ENCODE measurements at places on chromosomes 7 and 10. TPM values are rescaled to one million over a fixed set of nuclear protein-coding genes. Genes with fewer than 3 reads are reported as not detected.
A peak's percentile ranks its signal among the peaks of the same experiment; 100 is the strongest.

- DNase-seq: no peak
Observed at GRCh38 chr10:119441151-119441821, 101.2 kb downstream of the RGS10 start.

Gene CNNM1
- total RNA-seq: not detected

GRCh38 chr10:93376372-93377293 lies 105.5 kb downstream of the MYOF start:
- peak; percentile 85 for DNase-seq

DNA sequence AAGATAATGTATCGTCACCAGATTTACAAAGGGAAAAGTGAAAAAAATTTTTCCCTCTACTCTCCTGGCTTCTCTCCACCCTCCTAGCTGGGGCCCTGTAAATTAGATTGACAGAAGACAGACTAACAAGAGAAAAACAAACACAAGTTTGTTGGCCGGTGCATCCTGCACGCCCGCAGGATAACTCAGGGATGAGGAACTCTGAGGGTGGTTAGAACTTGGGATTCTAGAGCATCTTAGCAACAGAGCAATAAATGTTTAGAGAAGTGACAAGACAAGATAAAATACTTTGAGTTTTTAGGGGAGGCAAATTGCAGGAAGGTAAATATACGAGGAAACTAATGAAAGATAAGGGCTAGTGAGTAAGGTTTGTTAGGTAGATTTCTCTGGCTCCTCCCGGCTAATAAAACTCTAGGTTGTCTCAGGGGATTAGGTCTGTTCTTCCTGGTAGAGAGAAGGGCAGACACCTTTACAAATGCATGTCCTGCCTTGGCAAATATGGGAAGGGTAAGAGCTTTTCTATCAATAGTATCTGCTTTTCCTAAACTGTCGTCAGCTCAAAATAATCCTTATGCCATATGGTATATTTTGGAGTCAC lies 4.3 kb upstream of the UCN3 start:
- no peak for DNase-seq

Gene CCL24
- not detected for total RNA-seq

DNA sequence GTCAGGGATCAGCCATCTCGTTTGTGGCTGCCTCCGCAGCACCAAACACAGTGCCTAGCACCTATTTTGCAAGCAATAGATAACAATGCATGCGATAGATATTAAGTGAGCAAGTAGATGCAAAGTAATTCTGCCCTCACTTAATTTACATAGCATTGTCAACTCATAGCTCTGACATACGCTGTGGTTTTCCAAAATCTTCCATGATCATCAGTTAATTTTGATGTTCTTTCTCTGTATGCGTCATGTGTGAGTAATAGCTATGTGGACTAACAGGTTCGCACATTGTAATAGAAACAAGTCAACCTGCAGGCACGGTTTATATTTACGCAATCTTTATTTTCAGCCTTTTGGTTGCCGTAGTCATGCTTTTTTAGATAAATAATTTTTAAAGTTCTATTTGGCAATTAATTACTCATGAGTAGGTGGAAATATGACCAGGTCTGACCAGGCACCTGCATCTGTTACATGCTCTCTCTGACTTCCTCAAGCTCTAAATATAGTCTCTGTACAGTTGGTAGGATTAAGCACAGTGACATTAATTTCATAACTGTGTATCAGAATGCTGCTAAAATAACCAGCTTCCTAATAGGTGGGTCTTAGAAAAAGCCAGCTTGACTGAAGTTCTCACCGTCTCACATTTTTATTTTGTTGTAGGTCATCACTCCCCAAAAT lies 13.3 kb downstream of the MAP3K8 start:
- DNase-seq: peak; percentile 76

Gene OR2A1
- total RNA-seq: not detected

DNA sequence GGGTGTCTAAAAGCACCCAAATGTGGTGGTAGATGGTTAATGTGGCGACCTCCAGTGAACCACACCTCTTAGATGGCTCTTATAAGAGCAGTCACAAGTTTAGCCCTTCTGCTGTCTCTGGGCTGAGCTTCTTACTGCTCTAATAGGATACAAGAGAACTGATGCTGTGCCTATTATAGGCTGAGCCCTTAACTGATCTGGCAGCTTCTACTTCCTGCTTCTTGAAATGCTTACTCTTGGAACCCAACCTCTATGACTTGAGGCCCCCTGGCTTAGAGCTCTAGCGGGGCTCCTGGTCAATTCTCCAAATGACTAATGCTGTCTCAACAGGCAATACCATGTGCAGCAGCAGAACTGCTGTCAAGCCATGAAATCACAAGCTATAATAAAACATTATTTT lies 35.0 kb upstream of the LSM8 start:
- DNase-seq: no peak

- DNase-seq: no peak
Observed at GRCh38 chr7:64807731-64808365, 13.6 kb downstream of the ZNF138 start.

- DNase-seq: no peak
Observed at GRCh38 chr10:104642658-104643302, 1.7 kb downstream of the SORCS3 start.

Gene NKX2-3
- not detected for total RNA-seq

DNA sequence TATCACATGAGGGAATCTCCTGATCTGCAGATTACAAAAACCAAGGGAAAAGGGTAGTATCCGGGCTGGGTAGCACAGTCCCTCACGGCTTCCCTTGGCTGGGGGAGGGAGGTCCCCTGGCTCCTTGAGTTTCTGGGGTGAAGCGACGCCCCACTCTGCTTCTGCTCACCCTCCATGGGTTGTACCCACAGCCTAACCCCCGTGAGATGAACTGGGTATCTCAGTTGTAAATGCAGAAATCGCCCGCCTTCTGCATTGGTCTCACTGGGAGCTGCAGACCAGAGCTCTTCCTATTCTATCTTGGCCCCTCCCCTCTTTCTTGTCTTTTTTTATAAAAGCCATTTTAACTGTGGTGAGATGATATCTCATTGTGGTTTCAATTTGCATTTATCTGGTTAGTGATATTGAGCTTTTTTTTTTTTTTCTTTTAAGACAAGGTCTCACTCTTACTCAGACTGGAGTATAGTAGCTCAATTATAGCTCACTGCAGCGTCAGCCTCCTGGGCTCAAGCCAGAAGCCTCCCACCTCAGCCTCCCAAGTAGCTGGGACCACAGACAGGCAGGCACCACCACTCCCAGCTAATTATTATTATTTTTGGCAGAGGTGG lies 87.8 kb downstream of the ABCC2 start:
- DNase-seq: peak; percentile 84

GRCh38 chr7:155591055-155591775 lies 44.9 kb upstream of the CNPY1 start:
- DNase-seq: no peak

GRCh38 chr7:117375380-117375779 lies 51.9 kb downstream of the ASZ1 start:
- no peak for DNase-seq

Gene NODAL
- not detected for total RNA-seq

GRCh38 chr10:47240173-47240572 lies 59.8 kb upstream of the GDF10 start:
- DNase-seq: no peak

Gene SPDYE2
- total RNA-seq: not detected

GRCh38 chr7:56079450-56080185 lies 13.1 kb downstream of the PHKG1 start:
- no peak for DNase-seq

Measured in Karpas-422 (cell line).